ENCODE measurements at places on chromosomes 13 and 19.

- DNase-seq, result no peak
Observed at GRCh38 chr13:30290812-30291436, 16.4 kb downstream of the KATNAL1 start.

DNA sequence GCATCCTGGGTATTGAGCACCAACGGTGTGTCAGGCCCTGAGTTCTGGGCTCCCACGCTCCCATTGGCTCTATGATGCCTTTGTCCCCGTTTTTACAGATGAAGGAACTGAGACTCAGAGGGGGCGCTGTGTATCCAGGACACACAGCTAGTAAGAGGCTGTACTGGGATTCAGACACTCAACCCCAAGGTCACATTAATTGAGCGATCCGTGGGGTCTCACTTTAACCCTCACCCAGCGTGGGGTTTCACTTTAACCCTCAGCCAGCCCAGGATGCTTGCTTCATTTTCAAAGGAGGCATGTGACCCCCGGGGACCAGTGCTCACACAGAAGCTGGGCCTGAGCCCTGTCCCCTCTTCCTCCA lies 42.6 kb downstream of the CYP4F22 start:
- DNase-seq, result no peak

DNA sequence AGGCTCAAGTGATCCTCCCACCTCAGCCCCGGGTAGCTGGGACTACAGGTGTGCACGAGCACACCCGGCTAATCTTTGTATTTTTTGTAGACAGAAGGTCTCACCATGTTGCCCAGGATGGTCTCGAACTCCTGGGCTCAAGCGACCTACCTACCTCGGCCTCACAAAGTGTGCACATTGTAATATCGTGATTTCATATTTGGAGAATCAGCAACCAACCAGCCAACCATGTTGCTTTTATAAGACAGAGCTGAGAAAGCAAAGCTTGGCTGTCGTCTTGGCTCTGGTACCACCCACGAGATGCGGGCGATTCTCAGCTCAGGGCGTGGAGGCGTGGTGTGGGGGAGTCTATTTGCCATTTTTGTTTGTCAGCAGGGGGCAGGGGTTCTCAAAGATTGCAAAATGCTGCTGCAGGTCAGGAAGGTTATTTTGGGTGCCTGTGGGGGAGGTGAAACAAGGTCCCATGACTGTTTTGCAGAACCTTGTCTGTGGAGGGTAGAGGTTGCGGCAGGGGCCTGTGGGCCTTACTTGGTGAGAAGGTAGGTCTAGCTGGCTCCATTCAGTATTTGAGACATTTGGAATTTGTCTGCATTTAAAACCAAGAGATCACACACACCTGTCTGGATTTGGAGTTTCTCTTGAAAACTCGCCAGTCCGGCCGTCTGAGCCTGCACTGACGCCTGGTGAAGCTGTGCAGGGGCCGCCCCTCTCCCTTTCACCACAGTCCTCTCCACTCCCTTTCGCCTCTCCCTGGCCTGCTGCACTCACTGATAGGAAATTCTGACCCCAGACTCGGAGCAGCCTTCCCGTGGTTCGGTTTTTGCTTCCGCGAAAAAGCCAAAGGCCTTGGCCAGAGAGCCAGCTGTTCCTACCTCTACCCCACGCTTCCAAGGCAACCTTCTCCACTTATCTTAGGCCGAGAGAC lies 15.4 kb downstream of the TNFAIP8L1 start:
- no peak for DNase-seq

- DNase-seq, result no peak
Observed at GRCh38 chr19:3725121-3725520, 16.9 kb downstream of the TJP3 start.

- no peak for DNase-seq
Observed at GRCh38 chr19:48674216-48674809, 1.5 kb upstream of the NTN5 start.

DNA sequence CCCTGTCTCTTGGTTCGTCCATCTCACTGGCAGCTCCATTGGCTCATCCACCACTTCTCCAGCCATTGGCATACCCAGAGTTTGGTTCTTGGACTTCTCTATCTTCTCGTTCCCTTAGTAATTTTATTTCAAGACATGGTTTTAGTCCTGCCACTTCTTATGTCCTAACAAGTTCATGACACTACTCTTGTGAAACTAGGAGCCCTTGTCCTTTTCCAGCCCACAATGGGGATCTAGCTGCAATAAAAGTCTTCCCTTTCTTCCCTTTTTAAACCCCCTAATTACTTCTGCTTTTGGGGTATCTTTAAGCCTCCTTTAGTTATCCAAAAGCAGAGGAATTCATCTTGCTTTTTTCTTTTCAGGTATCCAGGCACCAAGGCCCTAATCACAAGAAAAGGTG lies 2.9 kb upstream of the RCBTB2 start:
- DNase-seq, result no peak

- no peak for DNase-seq
Observed at GRCh38 chr13:24630121-24630520, 50.1 kb upstream of the ATP12A start.

- DNase-seq, result no peak
Observed at GRCh38 chr13:66273011-66273410, 957.1 kb downstream of the PCDH9 start.

GRCh38 chr13:48562296-48563066 lies 29.6 kb upstream of the RCBTB2 start:
- no peak for DNase-seq

DNA sequence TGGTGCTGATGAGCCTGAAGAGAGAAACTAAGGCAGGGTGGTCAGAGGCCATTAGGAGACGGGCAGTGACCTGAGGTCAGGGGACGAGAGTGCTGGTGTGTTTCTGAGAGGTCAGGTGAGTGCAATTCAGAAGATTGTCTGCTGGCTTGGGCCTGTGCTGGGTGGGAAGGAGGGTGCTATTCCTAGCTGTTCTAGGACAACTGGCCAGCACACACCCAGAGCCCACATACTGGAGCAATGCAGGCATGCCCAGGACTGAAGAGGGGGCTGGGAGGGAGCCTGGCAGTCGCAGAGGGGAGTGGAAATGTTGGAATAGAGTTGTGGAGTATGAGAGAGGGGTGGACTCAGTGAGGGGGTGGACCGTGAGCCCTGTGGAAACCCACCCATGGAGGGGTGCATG lies 16.5 kb downstream of the ARHGEF7 start:
- no peak for DNase-seq

- no peak for DNase-seq
Observed at GRCh38 chr19:49152119-49152550, 3.1 kb downstream of the HRC start.

DNA sequence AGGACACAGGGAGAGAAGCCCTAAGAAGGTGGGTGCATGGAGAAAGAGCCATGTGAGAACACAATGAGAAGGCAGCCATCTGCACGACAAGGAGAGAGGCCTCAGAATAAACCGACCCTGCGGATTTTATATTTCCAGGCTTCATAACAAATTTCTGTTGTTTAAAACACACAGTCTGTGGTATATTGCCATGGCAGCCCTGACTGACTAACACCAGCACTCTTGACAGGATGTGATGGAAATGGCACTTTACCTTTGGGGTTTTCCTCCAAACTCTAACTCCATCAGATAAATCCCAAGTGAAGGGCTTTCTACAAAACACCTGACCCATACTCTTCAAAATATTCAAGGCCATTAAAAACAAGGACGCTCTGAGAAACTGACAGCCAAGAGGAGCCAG lies 13.2 kb upstream of the MED4 start:
- DNase-seq, result no peak

DNA sequence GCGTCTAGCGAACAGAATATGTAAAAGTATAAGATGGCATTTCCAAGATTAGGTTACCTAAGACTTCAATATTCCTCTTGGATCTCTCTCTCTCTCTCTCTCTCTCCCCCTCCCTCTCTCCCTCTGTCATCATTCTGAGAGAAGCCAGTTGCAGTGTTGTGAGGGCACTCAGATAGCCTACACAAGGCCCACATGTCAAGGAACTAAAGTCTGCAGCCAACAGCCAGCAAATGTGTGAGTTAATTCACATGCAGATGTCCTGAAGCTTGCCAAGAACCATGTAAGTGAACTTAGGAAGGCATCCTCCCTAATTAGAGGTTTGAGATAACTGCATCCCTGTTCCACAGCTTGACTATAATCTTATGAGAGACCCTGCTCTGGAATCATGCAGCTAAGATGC lies 822.9 kb upstream of the PRR20A start:
- DNase-seq, result no peak

- no peak for DNase-seq
Observed at GRCh38 chr13:50649211-50649610, 194.3 kb downstream of the DLEU7 start.

DNA sequence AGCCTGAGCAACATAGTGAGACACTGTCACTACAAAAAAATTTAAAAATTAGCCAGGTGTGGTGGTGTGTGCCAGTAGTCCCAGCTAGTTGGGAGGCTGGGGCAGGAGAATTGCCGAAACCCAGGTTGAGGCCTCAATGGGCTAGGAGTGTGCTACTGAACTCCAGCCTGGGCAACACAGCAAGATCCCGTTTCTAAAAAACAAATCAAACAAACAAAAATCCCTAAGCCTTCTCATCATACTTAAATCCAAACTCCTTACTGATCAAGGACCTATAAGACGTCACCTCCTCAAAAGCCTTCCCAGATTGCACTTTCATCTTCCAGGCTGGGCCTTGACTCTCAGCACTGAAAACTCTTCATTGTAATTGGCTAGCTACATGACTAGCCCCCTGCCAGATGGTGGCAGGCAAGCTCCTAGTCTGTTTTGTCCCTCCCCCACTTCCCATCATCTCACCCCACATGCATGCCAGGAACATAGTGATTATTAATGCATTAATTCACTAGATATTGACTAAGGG lies 17.5 kb upstream of the NANOS3 start:
- DNase-seq, result no peak

GRCh38 chr13:114296902-114297301 lies 15.5 kb downstream of the UPF3A start:
- no peak for DNase-seq

DNA sequence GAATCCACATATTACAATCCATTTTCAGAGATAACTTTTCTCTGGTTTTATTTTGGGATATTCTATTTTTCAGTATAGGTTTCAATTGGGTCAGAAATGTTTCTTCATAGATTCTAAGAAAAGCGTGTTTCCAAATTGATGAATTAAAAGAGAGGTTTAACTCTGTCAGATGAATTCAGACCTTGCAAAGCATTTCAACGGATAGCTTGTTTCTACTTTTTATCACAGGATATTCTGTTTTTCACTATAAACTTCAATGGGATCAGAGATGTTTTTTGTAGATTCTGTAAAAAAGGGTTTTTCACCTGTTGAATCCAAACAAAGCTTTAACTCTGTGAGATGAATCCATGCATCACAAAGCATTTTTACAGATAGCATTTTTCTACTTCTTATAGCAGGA lies 1498.1 kb downstream of the UQCRFS1 start:
- no peak for DNase-seq

GRCh38 chr19:16289594-16289993 lies 35.0 kb upstream of the KLF2 start:
- DNase-seq, result no peak

DNA sequence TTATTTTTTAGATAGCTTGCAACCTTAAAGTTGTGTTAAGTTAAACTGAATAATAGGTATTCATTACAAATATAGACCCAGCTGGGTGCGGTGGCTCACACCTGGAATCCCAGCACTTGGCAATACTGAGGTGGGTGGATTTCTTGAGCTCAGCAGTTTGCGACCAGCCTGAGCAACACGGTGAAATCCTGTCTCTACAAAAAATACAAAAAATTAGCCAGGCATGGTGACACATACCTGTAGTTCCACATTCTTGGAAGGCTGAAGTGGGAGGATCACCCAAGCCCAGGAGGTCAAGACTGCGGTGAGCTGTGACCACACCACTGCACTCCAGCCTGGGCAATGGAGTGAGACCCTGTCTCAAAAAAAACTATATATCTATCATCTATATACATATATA lies 386.5 kb downstream of the PCDH17 start:
- no peak for DNase-seq

GRCh38 chr13:104204177-104204576 lies 1138.0 kb upstream of the SLC10A2 start:
- no peak for DNase-seq

DNA sequence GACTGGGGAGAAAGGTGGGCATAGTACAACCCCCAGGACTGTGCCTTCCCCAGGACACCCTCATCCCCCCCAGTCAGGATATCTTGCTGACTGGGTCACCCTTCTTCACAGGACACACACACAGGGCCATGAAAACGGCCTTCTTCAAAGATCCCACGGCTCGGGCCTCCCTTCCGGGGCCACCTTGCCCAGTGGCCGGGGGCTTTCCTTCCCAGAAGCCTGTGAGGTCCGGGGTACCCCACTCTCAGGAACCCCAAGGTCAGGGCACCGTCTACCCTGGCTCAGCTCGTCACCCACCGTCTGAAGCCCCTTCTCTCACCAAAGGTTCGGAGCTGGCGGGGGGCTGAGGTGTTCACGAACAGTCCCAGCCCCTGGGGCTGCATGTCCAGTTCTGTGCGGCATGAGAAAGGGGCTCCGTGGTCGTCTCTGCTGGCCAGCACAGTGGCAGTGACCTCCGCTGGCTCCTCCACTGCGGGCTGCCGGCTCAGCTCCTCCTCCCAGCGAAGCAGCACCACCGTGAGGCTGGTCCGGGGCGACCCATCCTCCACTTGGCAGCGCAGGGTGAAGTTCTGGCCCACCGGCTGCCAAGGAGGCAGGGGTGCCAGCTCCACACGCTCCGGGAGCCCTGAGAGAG lies 2.1 kb upstream of the RAVER1 start:
- DNase-seq, result no peak

Data from non-pigmented ciliary epithelial cell (primary cell).